ENCODE measurements at places on chromosomes 2 and 18.

- DNase-seq, result no peak
These were observed 4.1 kb upstream of the TMEM177 start for GRCh38 chr2:119674711-119675500.

DNA sequence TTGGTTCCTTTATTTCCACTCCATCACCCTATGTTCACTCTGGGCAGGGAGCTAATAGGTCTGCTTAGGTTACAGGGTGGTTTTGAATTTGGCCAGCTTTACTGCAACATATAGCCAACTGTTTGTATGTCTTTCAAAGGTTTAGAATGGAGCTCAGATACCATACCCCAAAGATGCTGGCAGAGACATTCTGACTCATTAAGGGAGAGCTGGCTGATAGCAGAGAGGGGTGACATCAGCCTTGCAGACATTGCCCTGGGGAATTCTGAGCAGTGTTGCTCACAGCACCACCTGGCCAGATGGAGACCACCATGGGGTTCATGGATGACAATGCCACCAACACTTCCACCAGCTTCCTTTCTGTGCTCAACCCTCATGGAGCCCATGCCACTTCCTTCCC lies 2.1 kb downstream of the PROKR1 start:
- DNase-seq, result no peak

- DNase-seq, result no peak
These were observed 84.3 kb downstream of the PPP1R1C start for GRCh38 chr2:182069908-182070307.

DNA sequence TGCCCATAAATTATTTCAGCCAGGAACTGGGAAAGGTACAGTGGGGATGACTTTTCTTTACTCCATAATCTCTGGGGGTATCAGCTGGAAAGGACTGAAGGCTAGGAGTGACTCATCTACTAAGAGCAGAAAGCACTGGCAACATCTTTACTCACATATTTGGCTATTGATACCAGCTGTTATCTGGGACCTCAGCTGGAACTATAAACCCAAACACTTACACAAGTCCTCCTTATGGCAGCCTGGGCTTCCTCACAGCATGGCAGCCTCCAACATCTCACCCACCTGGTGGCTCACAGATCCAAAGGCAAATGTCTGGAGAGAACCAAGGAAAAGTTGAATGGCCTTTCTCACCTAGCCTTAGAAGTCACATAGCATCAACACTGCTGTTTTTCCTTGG lies 379.0 kb upstream of the RND3 start:
- DNase-seq, result no peak

- DNase-seq, result no peak
These were observed 57.6 kb downstream of the PXDN start for GRCh38 chr2:1686784-1687105.
